CD4-positive, alpha-beta T cell (primary cell): ENCODE measurements at places on chromosomes 12 and 14.

DNA sequence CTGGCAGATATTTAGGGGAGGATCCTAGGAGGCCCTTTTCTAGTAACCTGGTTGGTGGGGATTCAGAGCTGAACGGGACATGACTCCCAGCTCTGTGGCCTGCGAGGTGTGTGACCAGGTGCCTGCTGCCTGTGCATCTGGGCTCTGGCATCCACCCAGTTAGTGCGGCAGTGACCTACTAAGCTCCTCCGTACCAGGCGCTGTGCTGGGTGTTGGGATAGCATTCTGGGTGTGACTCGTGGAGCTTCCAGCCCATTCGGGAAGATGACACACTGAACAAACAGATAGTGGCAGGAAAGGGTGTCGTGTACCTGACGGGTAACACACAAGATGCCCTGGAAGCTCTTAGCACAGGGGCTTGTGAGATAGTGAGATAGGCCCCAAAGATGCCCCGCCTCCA lies 80.9 kb downstream of the ACACB start:
- no peak for DNase-seq

DNA sequence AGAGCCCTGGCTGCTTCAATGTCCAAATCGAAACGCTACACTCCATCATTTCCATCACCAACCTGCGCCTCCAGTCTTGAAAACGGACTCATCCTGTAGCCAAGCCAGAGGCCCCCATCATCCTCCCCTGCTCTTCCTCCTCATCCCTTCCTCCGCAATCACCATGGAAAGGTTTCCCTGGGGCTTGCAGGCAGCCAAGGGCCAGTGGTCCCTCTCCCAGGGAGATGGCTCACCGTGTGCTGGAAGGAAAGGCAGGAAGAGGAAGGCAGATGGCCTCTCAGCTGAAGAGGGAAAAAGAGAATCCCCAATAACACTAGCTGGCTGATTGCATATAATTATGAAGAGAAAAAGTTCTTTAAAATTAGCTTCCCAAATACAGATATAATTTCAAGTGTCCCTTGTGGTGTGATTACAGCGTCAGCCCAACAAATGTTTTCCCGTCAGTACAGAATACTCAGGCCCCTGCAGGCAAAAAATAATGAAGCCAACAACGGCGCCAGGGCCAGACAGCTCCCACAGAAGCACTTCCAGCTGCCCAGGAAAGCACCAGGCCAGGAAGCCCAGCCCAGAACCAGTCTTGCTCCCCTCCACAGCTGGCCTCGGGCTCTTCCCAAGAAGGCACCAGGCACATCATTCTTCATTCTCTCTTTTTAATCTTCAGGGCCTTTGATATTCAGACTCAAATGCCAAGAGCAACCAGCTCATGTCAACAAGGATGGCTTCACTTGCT lies 24.7 kb downstream of the ITPK1 start:
- no peak for DNase-seq

GRCh38 chr12:96400631-96401075 lies 414 bp upstream of the CDK17 start:
- no peak for DNase-seq

DNA sequence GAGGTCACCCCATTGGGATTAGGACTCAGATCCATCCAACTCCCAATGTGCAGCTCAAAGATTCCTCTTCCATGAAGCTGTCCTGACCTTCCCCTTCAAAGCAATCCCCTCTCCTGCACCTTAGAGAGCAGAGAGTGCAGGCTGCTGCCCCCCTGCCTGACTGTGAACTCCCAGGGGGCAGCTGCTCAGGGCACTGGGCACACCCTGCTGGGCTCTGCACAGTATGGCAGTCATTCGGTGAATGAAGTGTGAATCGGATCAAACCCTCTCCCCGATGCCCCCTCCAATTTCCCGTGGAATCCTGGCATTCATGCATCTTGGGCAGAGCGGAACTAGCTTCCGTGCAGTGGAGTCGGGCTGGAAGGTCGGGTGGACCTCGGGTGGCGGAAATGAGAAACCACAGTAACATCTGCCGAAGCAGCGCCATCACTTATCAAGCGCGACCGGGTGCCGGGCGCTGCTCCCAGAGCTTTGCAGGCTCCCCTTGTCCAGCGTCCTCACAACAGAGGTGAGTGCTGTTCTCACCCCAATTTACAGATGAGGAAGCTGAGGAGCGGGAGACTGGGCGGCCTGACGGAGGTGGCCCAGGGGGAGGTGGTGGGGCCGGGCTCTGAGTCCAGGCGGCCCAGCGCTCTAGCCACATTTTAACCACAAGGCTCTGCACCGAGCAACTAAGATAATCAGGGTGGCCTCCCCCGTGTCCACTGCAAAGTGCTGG lies 14.7 kb downstream of the GALNT9 start:
- no peak for DNase-seq

DNA sequence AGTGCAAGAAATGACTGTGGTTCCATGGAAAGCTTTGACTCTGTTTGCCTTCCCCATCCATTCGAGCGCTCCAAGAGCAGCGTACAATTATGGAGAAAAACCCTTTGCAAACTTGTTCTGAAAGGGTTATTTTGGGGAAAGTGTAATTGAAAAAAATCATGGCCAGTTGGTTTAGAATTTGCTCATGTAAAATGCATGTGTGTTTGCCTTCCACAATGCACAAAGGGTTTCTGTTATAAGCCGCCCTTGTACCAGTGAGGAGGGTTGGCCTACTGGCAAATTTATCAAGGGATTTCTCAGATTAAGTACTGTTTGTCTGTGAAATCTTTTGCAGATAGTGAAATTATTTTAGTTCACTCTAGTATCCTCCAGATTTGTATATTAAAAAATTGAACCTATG lies 62.7 kb upstream of the PELI2 start:
- DNase-seq: no peak

DNA sequence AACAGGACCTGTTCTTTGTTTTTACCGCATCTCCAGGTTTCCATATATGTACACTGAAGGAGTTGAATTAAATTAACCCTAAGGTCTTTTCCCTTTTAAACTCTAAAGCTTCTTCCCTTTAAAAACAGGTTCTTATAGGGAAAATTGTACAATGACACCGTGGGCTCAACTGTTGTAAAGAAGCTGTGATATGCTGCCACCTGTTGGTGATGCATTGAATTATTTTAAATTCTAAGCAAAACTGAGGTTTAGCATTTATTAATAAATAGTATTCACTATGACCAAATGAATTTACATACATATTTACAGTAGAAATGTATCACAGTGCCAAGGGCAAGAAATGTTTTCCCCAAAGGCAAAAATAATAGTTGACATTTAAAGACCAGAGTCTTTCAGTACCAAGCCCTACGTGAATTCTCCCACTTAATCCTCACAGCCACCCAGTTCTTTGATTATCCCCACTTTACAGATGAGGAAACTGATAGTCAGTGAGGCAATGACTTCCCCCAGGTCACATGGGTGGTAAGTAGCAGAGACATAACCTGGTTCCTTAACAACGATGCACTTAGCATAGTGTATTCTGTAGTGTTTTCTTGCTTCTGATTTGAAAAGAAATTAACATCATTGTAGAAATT lies 35.7 kb upstream of the TMEM263 start:
- DNase-seq: no peak

DNA sequence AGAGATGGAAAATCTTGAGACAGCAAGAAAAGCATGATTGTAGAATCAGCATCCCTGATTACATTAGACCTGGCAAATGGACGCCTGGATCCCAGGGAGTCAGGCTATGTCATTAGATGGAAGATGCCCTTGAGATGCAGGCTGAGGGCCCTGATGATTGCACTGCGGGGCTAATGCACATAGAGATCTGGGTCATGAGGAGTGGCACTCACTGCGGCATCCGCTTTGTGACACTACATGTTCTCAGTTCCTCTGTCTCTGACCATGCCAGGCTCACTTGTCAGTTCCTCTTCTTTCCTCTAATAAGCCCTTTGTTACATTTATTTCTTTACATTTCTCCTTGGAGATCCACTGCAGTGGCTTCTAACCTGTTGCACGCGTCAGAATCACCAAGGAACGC lies 70.1 kb upstream of the GPATCH2L start:
- no peak for DNase-seq

- DNase-seq: no peak
Observed at GRCh38 chr14:85824526-85824925, 294.6 kb downstream of the FLRT2 start.

DNA sequence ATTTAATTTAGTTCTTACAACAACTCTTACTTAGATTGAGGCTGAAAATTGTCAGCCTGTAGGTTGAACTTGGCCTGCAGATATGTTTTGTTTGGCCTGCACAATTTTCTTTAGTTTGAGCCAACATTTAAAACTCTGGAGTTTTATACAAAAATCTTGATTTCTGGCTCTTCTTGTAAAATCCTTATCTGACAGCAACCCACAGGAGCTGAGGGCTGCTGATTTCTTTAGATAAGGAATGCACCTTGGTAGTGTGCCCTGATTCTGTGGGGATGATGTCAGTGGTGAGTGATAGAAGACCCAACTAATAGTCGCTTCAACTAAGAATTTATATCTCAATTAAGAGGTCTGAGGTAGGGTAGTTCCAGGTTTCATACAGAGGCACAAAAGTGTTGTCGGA lies 49.5 kb downstream of the SOCS2 start:
- DNase-seq: no peak

DNA sequence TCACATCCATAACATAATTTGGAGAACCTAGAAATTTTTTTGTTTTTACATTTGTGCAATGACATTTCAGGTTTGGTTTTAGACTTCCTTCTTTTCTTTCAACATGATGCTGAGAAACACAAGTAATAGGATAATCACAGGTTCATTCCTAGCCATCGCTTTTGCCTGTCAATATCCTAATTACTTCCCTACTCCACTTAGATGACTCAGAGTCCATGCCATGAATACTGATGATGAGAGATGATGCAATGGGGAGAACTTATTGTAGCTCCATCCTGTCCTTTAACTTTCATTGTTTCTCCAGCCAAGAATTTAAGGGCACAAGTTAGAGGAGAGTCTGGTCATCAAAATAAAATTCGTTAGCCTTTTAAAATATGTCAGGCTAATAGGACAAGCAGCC lies 101.3 kb downstream of the PTPRO start:
- no peak for DNase-seq

DNA sequence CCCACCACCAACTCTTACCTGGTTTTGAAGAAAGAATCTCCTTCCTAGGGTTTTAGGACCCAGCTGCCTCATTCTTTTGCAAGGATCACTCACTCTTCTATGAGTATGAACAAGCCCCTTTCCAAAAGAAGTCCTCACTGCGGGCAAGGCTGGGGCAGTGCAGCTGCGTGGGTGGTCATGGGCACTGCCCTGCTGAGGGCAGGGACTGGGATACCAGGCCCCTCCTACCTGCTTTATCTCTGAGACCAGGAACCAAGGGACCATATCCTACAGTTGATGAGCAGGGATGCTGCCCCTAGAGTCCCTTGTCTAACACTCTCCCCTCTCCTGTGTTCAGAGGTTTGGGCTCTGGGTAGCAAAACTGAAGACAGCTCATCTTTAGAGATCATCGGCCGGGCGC lies 20.5 kb downstream of the HPD start:
- DNase-seq: no peak

DNA sequence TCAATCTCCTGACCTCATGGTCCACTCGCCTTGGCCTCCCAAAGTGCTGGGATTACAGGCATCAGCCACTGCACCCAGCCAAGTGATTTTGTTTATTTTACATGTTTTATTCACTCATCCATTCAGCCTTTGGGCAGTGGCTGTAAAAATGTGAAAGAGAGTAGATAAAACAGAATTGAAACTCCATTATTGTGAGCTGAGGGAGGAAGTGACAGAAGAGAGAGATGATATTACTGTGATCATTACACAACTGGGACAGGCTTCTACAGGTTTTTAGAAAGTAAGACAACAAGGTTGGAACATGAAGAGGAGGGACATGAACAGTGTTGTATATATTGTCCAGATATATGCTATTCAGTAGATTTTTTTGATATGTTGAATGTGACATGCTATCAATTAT lies 25.0 kb downstream of the CREBL2 start:
- DNase-seq: no peak

DNA sequence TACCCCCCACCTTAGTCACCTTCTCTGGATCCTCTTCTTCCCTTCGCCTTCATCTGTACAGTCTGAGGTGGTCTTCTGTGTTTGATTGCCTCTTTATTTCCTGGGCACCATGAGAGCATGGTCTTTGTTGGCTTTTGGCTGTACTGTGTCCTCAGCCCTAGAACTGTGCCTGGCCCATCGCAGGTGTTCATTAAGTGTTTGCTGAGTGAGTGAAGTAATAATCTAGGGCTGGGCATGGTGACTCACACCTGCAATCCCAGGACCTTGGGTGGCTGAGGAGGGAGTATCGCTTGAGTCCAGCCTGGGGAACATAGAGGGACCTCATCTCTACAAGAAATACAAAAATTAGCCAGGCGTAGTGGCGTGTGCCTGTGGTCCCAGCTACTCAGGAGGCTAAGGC lies 13.9 kb downstream of the ALDH2 start:
- DNase-seq: no peak

DNA sequence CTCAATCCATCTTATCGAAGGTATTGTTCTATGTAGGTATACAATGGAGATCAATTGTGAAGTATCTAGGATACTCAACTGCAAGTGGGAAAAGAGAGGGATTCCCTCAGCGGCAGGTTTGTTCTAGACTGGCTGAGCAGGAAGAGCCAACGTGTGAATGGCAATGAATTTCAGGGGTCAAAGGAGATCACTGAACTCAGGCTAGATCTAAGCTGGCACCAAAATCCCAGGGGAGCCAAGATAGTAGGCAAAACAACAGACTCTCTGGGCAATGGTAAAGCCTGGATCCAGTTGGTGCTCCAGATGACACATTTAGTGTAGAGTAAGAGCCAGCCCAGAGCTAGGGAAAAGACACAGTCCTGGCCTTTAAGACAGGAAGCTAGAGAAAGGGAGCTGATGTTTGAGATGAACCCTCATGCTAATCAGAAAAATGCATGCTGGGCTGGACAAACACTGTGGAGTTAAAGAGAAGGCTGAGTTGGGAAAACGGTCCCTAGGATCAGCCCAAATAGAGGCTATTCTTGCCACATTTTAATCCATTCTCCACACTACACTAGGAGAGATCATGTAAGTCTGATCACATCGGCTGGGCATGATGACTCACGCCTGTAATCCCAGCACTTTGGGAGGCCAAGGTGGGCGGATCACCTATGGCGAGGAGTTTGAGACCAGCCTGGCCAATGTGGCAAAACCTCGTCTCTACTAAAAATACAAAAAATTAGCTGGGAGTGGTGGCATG lies 45.6 kb downstream of the EFCAB11 start:
- no peak for DNase-seq

GRCh38 chr12:114733919-114734318 lies 49.9 kb upstream of the TBX3 start:
- DNase-seq: no peak

DNA sequence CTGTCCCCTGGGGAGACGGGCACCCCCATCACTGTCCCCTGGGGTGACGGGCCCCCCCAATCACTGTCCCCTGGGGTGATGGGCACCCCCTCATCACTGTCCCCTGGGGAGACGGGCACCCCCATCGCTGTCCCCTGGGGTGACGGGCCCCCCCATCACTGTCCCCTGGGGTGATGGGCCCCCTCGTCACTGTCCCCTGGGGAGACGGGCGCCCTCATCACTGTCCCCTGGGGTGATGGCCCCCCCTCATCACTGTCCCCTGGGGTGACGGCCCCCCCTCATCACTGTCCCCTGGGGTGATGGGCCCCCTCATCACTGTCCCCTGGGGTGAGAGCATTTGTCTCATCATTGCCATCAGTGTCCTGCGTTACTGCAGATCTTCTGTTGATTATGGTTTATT lies 38.6 kb downstream of the PACS2 start:
- no peak for DNase-seq
